ENCODE measurements at places on chromosomes 12 and 14.

DNA sequence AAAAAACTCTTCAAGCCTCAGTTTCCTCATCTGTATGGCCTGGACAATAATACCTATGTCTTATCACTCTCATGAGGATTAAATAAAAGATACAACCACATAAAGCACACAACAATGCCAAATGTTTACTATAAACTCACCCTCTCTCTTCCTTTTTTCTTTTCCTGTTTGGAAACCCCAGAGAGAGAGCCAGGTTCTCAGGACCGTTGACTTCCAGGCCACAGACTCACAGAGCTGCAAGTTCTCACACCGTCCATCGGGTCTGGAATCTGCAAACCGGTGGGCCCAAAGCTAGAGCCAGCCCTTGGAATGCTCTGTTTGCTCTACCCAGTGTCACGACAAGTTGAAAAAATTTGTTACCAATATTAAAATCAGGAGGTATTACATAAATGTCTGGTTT lies 4.6 kb upstream of the CD4 start:
- DNase-seq = no peak

GRCh38 chr12:121513464-121514183 lies 67.2 kb downstream of the KDM2B start:
- no peak for DNase-seq

DNA sequence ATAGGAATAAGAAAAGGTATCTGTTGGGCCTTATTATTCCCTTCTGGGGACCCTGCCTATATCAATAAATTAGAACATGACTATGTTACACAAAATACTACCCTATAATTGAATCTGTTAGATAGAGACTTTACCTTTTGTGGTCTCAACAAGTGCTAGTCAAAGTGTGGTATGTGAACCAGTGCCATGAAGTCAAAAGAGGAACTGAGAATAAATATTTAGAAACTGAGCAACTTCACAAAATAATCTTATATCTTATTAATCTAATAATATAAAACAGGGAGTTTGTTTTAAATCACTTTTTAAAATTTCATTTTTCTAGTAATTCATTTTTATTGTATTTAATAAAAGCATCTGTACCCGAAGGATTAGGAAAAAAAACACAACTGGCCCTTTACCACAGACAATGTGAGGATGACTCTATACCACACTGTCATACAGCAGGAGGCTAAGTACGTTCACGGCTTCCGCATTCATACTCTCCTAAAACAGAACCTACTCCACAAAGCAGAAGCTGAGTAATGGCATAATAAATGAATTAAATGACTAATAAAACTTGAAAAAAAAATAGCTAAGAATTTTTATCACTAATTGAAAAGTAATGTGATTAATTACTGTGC lies 42.1 kb downstream of the SEC23A start:
- no peak for DNase-seq

GRCh38 chr12:123041042-123041531 lies 60.6 kb downstream of the ARL6IP4 start:
- DNase-seq = no peak

- no peak for DNase-seq
These were observed 21.8 kb downstream of the MDM1 start for GRCh38 chr12:68310370-68310769.

DNA sequence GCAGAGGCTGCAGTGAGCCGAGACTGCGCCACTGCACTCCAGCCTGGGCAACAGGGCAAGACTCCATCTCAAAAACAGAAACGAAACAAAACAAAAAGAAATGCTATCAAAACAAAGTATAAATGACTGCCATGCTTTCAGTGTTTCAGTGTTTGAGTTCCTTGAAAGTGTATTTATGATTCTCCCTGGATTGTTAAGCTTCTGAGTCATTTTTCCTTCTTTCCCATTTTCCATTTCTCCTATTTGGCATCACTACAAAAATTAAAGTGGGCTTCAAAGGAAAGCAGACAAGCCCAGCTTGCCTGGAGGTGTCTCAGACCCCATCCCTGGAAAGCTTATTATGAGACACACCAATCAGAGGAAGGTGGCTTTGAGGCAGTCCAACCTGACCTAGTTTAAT lies 35.1 kb downstream of the NIN start:
- DNase-seq = no peak

GRCh38 chr14:104109731-104110361 lies 24.3 kb downstream of the ASPG start:
- DNase-seq = no peak
